ENCODE measurements at places on chromosomes 6 and 20. TPM values are rescaled to one million over a fixed set of nuclear protein-coding genes. Genes with fewer than 3 reads are reported as not detected.

Gene WFDC5
- polyA plus RNA-seq: not detected

Gene CAPN11
- 0.04 TPM for polyA plus RNA-seq

Gene C6orf15
- polyA plus RNA-seq: not detected

Gene C20orf141
- polyA plus RNA-seq: not detected

Gene SALL4
- 0.57 TPM for polyA plus RNA-seq

Gene C20orf96
- polyA plus RNA-seq: 13.7 TPM

Gene TMEM244
- polyA plus RNA-seq: not detected

Gene HDGFL1
- polyA plus RNA-seq: not detected

Gene PREX1
- 0.69 TPM for polyA plus RNA-seq

Gene MYT1
- not detected for polyA plus RNA-seq

Gene HDAC2
- polyA plus RNA-seq: 171 TPM

Gene MOG
- not detected for polyA plus RNA-seq

Gene OPN5
- polyA plus RNA-seq: not detected

Gene HCRTR2
- polyA plus RNA-seq: not detected

Gene CENPW
- 10.6 TPM for polyA plus RNA-seq

Data from AG04450 (cell line).